H4 (cell line): ENCODE measurements at places on chromosomes 13 and 19.

- no peak for DNase-seq
These were observed 481.3 kb upstream of the GPC6 start for GRCh38 chr13:92745258-92745657.

GRCh38 chr13:86283031-86283430 lies 483.8 kb upstream of the SLITRK6 start:
- no peak for DNase-seq

GRCh38 chr13:109281017-109281902 lies 505.1 kb downstream of the IRS2 start:
- DNase-seq = no peak

GRCh38 chr13:21639561-21639960 lies 31.3 kb upstream of the FGF9 start:
- DNase-seq = no peak

DNA sequence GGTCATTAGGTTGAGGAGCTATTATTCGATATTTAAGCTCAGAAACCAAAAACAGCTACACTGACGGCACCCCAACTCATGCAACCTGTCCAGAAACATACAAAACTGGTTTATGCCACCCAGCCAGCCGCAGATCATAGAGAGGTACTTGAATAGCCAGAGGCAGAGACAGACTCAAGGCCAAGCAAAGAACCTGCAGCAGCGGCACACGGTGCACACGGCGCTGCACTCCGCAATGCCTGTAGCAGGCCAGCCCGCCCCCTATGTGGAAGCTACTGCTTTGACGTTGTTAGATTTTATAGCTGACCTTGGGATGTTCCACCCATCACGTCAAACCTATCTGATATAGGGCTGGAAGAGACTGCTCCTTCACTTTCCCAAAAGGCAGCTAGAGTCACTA lies 11.9 kb upstream of the DHRS12 start:
- DNase-seq = no peak

DNA sequence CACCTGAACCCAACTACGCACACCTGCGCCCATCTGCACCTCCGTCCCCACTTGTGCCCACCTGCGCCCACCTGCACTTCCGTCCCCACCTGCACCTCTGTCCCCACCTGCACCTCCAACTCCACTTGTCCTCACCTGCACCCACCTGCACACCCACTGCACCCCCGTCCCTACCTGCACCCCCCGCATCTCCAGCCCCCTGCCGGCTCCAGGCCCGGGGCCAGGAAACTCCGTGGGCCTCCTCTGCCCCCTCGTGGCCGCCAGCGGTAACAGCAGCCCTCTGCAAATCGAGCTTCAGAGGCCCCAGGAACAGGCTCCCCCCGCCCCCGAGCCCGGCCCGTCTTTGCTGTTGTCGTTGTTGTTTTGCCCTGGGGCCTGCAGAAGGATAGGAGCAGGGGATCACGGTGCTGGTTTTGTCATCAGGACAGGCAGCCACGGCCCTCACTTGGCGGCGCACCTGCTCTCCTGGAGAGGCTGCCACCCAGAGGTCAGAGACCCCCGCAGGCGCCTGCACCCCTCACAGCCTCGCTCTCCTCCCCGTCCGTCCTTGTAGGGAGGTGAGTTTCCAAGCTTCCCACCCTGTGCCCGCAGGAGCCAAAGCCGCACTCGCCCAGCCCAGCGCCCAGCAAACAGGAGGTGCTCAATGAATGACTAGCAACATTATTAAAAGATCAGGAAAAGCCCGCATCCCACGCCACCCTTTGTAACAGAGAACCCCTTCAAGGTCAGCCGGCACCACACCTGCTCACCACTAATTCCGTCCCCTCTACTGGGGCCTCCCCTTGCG lies 65.4 kb downstream of the GNG7 start:
- no peak for DNase-seq

GRCh38 chr13:108827646-108828045 lies 198.2 kb downstream of the MYO16 start:
- DNase-seq = no peak

GRCh38 chr19:49781394-49781793 lies 14.6 kb downstream of the AP2A1 start:
- DNase-seq = no peak

- peak; percentile 12 for DNase-seq
These were observed 109.8 kb downstream of the CACNA1A start for GRCh38 chr19:13396250-13397080.

DNA sequence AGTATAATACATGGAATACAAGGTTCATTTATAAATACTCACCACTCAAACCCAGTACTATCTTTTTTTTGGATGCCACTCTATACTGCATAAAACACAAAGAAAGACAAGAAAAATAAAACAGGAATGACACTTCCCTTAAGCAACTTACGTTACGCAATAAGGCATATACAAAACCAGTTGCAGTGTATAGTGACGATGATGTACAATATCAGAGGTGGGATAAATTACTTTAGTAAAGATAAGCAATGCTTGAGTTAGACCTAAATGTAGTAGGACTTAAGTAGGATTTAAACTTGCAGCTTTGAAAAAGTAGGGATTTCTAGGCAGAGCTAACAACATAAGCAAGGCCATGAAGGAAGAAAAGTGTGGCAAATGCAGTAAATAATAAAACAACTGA lies 374.9 kb downstream of the SPRY2 start:
- no peak for DNase-seq

- no peak for DNase-seq
These were observed 1935.9 kb upstream of the PCDH20 start for GRCh38 chr13:63351533-63351932.

- DNase-seq = peak; percentile 14
These were observed 17.1 kb upstream of the GAS6 start for GRCh38 chr13:113880651-113881611.

DNA sequence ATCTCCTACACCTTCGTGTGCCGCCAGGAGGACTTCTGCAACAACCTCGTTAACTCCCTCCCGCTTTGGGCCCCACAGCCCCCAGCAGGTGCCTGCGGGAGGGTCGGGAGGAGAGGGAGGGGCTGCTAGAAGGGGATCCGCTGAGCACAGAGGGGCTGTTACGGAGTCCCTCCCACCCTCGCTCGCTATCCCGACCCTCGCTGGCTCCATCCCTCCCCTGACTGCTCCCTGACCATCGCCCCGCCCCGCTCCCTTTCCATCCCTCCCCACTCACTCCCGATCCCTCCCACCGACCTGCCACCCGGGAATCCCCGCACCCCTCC lies 780 bp downstream of the CD177 start:
- DNase-seq = no peak

DNA sequence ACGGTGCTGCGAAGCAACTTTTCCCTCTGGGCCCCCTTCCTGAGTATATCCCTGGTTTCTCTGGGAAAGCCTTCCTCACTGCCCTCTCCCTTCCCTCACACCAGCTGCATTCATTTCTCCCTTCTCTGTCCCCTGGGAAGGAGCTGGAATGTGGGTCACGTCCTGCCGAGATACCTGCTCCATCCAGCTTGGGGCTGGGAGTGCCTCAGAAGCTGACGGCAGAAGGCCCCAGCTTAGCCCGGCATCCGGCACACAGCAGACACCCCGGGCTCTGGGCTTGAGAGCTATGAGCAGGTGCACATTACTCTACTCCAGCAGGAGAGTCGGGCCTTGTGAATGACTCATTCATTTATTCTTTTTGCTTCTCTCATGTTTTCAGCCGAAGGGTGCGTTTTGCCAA lies 170.6 kb downstream of the TEX29 start:
- DNase-seq = no peak

DNA sequence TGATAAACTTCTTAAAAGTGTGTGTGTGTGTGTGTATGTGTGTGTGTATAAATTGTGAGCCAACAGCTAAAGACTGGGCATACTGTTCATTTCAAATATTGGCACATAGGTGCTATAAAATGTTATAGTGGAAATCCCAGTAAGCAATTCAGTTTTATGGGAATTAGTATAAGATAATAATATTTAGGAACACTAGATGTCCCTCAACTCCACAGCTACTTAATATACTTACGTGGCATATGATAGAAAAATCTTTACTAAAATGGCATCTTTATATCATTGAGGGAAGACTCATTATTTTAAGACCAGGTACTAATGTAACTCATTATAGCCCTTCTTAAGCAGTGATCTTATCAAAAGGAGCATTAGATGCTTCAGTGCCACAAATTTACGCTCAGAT lies 266.2 kb downstream of the MAB21L1 start:
- no peak for DNase-seq

- no peak for DNase-seq
These were observed 125.6 kb downstream of the SPRY2 start for GRCh38 chr13:80215368-80215767.

DNA sequence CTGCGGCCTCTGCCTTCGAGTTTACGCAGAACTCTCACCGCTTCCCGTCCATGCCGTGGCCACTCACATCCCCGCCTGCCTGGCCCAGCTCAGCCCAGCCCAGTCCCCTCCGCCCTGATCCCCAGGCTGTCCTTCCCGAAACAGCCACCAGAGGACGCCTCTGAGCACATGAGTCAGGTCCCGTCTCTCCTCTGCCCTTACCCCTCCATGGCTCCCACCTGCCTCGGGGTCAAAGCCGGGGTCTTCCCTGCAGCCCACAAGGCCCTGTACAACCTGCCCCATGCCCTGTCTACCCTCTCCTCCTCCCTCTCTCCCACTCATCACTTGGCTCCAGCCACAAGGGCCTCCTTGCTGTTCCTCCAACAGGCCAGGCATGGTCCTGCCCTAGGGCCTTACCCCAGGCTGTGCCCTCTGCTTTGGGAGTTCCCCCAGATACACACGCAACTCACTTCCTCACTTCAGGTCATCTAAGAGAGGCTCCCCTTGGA lies 8.1 kb upstream of the SEMA6B start:
- DNase-seq = no peak

- no peak for DNase-seq
These were observed 158.3 kb downstream of the FOXO1 start for GRCh38 chr13:40508127-40508526.

- DNase-seq = no peak
These were observed 10.3 kb downstream of the COG6 start for GRCh38 chr13:39665763-39666162.

DNA sequence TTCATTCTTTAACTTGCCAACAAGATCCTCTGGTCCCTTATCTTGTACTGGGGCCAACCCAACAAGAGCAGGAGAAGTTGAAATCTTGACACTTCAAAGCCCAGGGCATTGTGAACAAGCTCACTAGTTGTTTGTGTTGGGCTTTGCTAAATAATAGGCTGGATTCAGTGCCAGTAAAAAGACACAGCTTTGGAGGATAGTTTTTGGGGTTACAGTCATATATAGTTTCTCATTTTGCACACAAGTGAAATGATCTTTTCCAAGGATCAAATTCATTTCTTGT lies 30.3 kb upstream of the LRCH1 start:
- no peak for DNase-seq

- DNase-seq = peak; percentile 16
These were observed 38.6 kb downstream of the ZNF823 start for GRCh38 chr19:11699931-11700794.

- no peak for DNase-seq
These were observed 93.1 kb downstream of the PCDH17 start for GRCh38 chr13:57724486-57725272.

DNA sequence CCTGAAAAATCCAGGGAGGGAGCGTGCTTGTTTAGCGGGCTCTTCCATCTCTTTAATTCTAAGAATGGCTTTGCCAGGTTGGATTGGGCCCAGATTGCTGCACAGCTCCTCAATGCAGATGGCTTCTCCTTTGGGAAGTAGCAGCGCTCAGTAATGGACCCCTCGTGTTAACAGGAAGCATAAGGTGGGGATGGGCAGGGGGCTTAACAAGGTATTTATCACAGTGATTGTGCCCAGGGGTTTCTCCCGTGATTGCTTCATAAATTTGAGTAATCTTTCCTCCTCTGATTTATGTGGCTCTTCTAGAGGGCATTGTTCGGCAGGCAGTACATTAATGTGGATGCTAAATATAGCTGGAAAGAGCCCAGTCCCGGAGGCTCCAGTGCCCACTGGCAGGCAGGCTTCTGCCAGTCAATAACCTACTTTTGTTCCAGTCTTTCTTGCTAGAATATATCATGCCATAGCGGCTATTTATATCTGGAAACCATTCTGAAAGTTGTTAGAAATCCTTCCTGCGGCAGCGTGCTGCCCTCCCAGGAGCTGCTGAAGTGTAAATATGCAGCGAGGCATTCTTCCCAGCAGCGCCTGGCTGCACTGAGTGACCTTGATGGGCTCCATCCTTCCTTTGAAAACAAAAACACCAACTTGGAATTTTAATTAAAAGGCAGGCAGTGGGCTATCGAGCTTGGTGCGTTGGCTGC lies 65.0 kb downstream of the FGF9 start:
- DNase-seq = no peak

DNA sequence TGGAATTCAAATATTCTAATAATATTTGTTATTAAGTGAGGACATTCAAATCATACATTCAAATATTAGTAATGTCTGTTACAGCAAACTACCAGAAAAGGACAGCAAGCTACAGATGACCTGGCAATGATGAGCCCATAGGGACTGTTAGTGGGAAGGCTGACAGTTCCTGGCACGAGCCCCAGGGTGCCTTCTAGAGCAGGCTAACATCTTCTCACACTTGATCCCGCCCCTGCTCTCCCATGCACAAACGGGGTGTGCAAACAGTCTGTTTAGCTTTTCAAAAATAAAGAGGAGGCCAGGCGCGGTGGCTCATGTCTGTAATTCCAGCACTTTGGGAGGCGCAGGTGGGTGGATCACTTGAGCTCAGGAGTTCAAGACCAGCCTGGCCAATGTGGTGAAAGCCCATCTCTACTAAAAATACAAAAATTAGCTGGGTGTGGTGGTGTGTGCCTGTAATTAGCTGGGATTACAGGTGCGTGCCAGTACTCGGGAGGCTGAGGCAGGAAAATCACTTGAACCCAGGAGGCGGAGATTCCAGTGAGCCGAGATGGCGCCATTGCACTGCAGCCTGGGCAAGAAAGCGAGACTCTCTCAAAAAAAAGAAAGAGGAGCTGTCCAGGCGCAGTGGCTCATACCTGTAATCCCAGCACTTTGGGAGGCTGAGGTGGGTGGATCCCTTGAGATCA lies 9.6 kb upstream of the GARRE1 start:
- no peak for DNase-seq

GRCh38 chr13:95630593-95630992 lies 13.9 kb downstream of the DZIP1 start:
- DNase-seq = no peak

GRCh38 chr13:94419925-94420305 lies 59.6 kb downstream of the DCT start:
- DNase-seq = no peak

- no peak for DNase-seq
These were observed 68.2 kb downstream of the RAP2A start for GRCh38 chr13:97502181-97502580.

GRCh38 chr13:102040812-102041211 lies 361.0 kb downstream of the FGF14 start:
- DNase-seq = no peak

- DNase-seq = no peak
These were observed 39.4 kb upstream of the KATNAL1 start for GRCh38 chr13:30346789-30347167.

GRCh38 chr13:83618966-83619365 lies 263.3 kb downstream of the SLITRK1 start:
- DNase-seq = no peak
